NB4 (cell line): ENCODE measurements at places on chromosomes 11 and 22.

DNA sequence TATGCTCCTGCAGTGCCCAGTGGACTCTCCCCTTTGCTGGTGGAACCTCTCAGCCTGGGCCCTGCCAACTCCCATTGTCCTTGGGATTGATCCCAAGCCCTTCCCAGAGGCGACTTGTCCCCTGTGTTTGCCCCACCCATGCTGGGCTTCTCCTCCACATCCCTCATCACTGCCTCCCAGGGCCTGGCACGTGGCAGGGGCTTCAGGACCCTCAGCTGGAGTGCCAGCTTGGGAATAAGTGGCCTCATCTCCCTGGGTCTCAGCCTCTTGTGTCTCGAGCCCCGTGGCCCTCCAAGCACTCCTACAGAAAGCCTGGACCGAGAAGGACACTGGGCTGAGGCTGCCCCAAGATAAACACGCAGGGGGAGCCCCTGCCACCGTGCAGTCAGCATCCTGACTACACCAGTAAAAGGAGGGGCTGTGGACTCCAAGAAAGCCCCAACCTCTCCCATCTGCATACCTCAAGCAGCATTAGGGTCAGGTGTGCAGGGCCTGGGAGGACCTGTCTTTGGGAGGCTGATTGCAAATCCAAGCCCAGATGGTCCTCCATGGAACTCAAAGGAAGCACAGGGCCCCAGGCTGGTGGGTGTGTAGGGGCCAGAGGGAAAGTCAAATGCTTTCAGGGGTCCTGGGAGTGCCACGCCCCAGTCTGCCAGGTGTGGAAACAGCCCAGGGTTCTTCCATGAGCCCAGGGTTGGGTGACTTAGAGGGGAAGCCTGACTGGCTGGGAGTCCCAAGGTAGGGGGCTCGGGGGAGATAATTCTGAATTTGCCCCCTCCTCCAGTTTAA, 9.5 kb upstream of the GNAZ start:
- no peak for DNase-seq

- DNase-seq = no peak
Observed at GRCh38 chr22:50197856-50198623, 2.8 kb upstream of the SELENOO start.

GRCh38 chr22:29654420-29654819, 51.0 kb downstream of the NF2 start:
- DNase-seq = no peak

DNA sequence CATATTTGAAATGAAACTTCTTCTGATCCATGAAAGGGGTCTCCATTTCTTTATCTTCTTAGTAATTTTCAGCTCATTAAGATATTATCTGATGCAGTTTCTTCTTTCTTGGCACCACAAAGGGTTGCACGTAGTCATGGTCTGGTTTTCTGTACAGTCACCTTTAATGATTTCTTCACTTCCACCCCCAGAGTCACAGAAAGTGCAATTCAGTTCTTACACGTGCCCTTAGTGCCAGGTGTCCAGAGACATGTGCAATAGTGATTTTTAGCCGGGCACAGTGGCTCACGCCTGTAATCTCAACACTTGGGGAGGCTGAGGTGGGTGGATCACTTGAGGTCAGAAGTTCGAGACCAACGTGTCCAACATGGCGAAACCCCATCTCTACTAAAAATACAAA, 202.8 kb upstream of the MTNR1B start:
- DNase-seq = no peak

DNA sequence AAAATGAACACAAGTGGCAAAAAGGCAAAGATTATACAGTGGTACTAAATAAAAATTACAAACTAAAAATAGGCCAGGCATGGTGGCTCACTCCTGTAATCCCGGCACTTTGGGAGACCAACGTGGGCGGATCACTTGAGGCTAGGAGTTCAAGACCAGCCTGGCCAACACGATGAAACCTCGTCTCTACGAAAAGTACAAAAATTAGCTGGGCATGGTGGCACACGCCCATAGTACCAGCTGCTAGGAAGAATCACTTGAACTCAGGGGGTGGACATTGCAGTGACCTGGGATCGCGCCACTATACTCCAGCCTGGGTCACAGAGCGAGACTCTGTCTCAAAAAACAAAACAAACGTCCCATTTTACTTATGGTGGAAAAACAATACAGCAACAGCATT, 24.5 kb downstream of the ZNF280B start:
- no peak for DNase-seq

DNA sequence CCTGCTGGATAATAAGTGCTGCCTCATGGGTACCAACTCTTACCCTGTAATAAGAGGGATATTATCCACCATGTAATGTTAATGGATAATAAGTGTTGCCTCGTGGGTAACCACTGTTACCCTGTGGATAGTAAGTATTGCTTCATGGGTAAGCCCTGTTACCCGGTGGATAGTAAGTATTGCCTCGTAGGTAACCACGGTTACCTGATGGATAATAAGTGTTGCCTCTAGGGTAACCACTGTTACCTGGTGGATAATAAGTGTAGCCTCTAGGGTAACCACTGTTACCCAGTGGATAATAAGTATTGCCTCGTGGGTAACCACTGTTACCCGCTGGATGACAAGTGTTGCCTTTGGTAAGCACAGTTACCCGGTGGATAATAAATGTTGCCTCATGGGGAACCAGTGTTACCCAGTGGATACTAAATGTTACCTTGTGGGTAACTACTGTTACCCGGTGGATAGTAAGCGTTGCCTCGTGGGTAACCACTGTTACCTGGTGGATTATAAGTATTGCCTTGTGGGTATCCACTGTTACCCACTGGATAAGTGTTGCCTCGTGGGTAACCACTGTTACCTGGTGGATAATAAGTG, 18.6 kb upstream of the NXPE4 start:
- DNase-seq = no peak
